ENCODE measurements at places on chromosomes 13 and 19.

- no peak for DNase-seq
These were observed 64.6 kb downstream of the PDS5B start for GRCh38 chr13:32650705-32651311.

GRCh38 chr13:80367473-80367872, 26.5 kb upstream of the SPRY2 start:
- no peak for DNase-seq

DNA sequence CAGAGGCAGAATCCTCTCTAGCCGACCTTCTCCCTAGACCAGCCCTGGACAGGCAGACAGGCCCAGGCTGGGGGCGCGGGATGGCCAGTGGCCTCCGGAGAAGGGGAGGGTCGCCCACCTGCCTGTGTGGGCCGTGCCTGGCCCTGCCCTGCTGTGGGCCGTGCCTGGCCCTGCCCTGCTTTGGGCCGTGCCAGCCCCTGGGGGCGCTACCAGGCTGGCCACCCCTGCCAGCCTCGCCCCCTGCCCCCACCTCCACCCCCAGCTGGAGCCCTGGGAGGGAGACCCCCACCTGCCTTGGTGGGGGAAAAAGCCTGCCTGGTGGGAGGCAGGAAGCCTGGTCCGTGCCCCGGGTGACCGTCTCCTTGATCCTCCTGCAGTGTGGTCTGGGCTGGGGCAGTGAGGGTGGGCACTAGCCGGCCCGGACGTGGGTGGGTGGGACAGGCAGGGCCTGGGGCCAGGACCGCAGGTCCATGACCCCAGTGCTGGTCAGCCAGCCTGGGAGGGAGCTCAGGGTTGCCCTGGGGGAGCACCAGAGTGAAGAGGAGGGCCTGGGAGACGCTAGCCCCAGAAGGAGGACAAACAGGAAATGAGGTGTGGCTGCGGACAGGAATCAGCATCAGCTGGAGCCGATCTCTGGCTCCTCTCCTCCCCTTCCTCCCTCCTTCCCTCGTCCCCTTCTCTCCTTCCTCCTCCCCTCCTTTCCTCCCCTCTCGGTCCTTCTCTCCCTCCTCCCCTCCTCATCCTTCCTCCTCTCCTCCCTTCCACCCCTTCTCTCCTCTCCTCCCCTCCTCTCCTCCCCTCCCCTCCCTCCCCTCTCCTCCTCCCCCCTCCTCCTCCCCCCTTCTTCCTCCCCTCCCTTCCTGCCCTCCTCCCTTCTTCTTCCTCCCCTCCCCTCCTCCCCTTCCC, 5.1 kb upstream of the MKNK2 start:
- DNase-seq, result no peak

- no peak for DNase-seq
These were observed 41.4 kb downstream of the GATAD2A start for GRCh38 chr19:19446655-19447437.

- no peak for DNase-seq
These were observed 49.6 kb upstream of the ANKRD10 start for GRCh38 chr13:110964229-110965037.

DNA sequence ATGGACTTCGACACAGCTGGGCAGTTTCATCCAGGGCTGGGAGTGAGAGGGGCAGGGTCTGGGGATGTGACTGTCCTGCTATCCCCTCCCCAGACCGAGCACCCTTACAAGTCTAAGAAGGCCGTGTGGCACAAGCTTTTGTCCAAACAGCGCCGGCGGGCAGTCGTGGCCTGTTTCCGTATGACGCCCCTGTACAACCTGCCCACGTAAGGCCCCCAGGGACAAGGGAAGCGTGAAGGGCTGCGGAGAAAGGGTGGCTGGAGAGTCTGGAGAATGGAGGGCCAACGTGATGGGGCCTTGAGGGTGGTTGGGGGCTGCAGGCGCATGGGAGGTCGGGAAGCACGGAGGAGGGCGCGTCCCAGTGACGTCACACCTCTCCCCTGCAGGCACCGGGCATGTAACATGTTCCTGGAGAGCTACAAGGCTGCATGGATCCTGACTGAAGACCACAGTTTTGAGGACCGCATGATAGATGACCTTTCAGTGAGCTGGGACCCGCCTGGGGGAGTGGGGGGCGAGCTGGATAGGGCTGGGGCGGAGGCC, 89.5 kb downstream of the MAP4K1 start:
- no peak for DNase-seq

DNA sequence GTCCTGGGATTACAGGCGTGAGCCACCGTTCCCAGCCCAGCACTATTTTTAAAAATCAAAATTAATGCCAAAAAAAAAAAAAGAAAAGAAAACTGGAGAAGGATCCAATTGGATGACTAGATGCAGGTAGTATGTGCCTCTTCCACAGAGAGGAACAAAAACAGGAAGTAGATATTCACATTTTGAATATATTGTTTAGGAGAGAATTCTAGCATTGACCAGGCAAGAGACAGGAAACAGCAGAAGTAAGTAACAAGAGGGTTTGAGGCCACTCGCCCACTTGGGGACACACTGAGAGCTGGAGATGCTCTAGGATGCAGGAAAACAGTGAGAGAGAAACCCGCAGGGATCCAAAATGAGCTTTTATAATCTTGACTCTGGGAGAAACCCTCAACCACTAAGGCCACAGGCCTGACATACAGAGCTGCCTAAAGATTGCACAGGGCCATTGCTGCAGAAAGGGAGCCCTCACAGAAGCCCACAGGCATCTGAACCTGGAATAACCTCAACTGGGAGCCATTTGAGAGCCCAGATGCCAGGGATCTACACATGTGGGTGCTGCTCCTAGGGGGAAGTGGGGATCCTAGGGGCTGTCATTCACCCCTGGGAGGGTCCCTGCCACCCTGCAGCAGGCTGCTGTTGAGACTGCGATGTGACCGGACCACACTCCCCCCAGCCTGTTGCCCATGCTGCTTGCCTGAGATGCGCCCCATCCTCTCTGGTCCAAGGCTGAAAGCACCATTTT, 28.2 kb downstream of the IGFL2 start:
- no peak for DNase-seq

DNA sequence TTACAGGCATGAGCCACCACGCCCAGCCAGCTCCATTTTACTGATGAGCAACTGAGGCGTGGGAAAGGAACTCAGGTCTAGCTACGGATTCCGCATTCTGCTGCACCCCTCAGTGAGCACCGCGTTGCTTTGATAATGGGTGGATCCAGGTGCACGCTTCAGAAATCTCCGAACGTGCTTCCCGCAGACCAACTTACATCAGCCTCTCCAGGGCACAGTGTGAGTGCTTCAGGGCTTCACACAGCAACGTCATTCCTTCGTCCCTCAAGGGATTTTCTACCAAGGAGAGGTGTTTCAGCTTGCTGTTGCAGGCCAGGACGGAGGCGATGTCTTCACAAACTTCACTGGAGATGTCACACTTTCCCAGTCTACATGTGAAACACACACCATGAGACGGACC, 21.7 kb downstream of the NLRP9 start:
- no peak for DNase-seq

DNA sequence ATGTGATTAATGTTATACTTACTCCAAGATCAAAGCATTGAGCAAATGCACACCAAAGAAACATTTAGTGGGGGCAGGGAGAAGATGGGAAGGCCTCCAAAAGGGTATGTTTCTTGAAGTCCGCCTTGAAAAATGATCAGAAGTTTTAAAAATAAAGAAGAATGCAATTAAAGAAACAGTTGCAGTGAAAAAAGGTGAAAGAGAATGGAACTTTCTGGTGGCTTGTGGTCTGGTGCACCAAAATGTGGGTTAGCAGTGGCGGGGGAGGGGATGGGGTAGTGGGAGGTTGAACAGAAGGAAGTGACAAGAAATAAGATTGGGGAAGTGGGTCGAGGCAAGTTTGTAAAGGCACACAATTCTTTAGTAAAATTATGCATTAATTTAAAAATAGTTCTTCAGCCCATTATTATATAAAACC, 2.5 kb downstream of the LCP1 start:
- no peak for DNase-seq

DNA sequence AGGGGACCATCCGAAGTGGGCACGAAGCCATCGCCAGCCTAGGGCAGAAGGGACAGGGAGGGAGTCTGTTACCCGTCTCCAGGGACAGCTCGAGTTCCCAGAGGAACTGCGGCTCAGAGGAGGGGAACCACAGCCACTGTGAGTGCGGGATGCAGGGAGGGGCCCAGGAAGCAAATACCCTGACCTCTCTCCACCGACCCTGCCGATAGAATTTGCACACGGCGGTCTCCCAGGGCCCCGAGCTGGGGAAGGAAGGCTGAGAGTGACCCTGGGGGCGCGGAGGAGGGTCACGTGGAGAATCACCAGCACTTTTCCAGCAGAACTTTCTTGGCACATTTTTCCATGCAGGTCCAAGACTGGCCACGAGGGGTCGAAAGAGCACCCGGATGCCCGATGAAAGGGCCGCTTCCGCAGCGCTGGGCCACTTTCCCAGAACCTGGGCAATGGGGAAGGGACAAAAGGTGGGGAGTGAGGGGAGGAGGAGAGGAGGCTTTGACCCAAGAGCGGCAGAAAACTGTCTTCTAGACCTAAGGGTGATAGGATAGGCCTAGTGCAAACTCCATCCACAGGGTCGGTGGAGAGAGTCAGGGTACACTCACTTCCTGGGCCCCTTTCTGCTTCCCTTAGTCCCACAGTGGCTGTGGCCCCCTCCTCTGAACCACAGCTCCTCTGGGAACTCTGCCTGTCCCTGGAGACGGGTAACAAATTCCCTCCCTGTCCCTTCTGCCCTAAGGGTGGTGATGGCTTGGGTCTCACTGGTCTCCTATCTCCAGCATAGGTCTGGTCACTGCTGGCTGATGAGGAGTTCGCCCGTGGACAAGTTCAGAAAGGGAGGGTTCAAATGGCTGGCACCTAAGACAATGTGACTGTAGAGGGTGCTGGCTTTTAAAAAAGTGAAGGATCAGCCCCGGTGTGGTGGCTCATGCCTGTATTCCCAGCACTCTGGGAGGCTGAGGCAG, 5.3 kb upstream of the GPR4 start:
- DNase-seq, result no peak

DNA sequence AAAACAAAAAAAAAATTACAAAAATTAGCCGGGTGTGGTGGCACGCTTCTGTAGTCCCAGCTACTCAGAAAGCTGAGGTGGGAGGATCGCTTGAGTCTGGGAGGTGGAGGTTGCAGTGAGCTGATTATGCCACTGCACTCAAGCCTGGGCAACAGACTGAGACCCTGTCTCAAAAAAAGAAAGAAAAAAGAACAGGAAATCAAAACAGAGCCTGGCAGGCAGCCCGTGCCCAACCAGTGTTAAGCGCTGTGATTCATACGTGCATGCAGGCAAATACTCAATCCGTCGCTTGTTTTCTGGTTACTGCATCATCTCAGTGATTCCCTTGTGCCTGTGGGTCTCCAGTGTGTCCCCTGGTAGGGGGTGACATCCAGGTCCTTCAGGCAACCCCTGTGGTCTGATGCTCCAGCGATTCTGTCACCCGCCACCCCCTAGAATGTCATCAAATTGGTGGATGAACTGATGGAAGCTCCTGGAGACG, 18.1 kb downstream of the DDX39A start:
- no peak for DNase-seq

DNA sequence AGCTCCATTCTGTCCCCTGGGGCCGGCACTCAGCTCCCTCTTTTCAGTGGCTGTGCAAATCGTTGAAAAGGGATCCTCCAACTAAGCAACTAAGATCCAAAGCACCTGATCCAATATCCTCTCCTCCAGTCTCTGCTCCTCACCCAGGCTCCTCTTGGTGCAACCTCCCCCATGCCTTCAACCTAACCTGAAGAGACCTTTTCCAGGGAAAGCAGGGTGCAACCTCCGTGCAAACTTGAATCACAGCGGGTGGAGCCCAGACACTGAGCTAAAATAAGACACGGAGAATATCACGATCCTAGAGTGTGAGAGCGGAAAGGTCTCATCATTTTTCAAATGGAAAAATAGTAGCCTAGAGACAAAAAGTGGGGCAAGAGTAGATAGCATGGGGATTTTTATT, 8.3 kb downstream of the CACNG7 start:
- DNase-seq, result no peak

GRCh38 chr13:48944221-48944620, 31.5 kb upstream of the FNDC3A start:
- no peak for DNase-seq

GRCh38 chr13:113980489-113981064, 6.7 kb upstream of the C13orf46 start:
- no peak for DNase-seq

All from NCI-H187 (cell line).